ENCODE measurements at places on chromosomes 6 and 20. TPM values are rescaled to one million over a fixed set of nuclear protein-coding genes. Genes with fewer than 3 reads are reported as not detected.

The DDX27 gene
- total RNA-seq = 65.2 TPM

The CTAGE9 gene
- not detected for total RNA-seq

The DEFB132 gene
- not detected for total RNA-seq

The TREM1 gene
- not detected for total RNA-seq

The FRK gene
- total RNA-seq = not detected

The ZC2HC1B gene
- not detected for total RNA-seq

The METTL24 gene
- 2.0 TPM for total RNA-seq

The C4B gene
- 8.7 TPM for total RNA-seq

The PNISR gene
- 399 TPM for total RNA-seq

The LRRN4 gene
- not detected for total RNA-seq

The FLRT3 gene
- total RNA-seq = not detected

The CLVS2 gene
- not detected for total RNA-seq

The FAM209B gene
- 4.4 TPM for total RNA-seq

The PEX3 gene
- 25.8 TPM for total RNA-seq

GRCh38 chr6:16412982-16413381 lies 174.6 kb downstream of the GMPR start:
- peaks cover 19% of the 10 kb centered on the region for H3K4me1 ChIP-seq
- H3K36me3 ChIP-seq = no peaks in the 10 kb centered on the region
- no peak overlapping the region for H3K27ac ChIP-seq
- H3K27me3 ChIP-seq = no peaks in the 10 kb centered on the region
- no peak overlapping the region for H3K4me3 ChIP-seq

- H3K4me3 ChIP-seq = peak overlapping the region; percentile 83
- no peaks in the 10 kb centered on the region for H3K27me3 ChIP-seq
- no peak for DNase-seq
- peaks cover 61% of the 10 kb centered on the region for H3K4me1 ChIP-seq
These were observed 1.0 kb upstream of the TOMM34 start for GRCh38 chr20:44961011-44961869.

- no peaks in the 10 kb centered on the region for H3K27me3 ChIP-seq
- H3K36me3 ChIP-seq = no peaks in the 10 kb centered on the region
- H3K27ac ChIP-seq = peak overlapping the region; percentile 90
These were observed 130.2 kb upstream of the AKIRIN2 start for GRCh38 chr6:87832025-87832825.

- no peak overlapping the region for H3K27ac ChIP-seq
- no peak for DNase-seq
- H3K36me3 ChIP-seq = no peaks in the 10 kb centered on the region
- peaks cover 9% of the 10 kb centered on the region for H3K4me1 ChIP-seq
- peaks cover 28% of the 10 kb centered on the region for H3K27me3 ChIP-seq
These were observed 658 bp downstream of the RIN2 start for GRCh38 chr20:19758501-19759331.

GRCh38 chr6:25342802-25343201 lies 63.6 kb downstream of the CARMIL1 start:
- no peak for DNase-seq
- no peak overlapping the region for H3K27ac ChIP-seq
- no peaks in the 10 kb centered on the region for H3K36me3 ChIP-seq

DNA sequence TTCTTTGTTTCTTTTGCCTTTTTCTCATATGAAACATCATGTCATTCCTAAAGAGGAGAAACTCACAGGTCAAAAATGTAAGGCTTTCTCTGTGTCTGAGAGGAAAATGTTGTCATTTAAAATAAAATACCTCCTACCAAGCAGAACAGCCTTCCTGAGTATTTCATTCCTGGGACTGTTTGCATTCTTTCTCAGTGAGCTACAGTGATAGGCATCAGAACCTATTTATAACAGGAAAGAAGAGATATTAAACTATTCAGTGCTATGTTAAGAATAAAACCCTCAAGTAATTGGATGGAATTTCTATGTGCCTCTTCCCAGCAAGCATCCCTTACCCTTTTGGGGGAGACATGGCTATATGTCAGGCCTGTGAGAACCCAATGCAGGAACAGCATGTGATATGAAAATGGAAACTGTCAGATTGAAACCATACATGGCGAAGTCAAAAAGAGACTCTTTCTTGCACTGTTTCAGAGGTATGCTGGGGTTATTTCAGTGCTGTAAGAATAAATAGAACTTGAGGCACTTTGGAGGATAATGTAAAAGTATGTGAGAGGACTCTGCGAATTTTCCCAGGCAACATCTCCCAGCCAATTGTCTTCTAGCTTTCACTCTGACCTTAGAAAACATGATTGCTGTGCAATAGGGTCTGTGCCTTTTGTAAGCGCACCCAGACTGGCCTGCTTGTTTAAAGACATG lies 133.8 kb upstream of the CCN2 start:
- H3K4me1 ChIP-seq = no peaks in the 10 kb centered on the region
- no peaks in the 10 kb centered on the region for H3K27me3 ChIP-seq
- DNase-seq = no peak
- H3K36me3 ChIP-seq = no peaks in the 10 kb centered on the region
- no peak overlapping the region for H3K27ac ChIP-seq

- no peak overlapping the region for H3K27ac ChIP-seq
- H3K36me3 ChIP-seq = peaks cover 4% of the 10 kb centered on the region
- DNase-seq = no peak
- no peaks in the 10 kb centered on the region for H3K4me1 ChIP-seq
- peaks cover 7% of the 10 kb centered on the region for H3K27me3 ChIP-seq
- no peak overlapping the region for H3K4me3 ChIP-seq
These were observed 72.7 kb upstream of the TCF21 start for GRCh38 chr6:133816171-133816570.

DNA sequence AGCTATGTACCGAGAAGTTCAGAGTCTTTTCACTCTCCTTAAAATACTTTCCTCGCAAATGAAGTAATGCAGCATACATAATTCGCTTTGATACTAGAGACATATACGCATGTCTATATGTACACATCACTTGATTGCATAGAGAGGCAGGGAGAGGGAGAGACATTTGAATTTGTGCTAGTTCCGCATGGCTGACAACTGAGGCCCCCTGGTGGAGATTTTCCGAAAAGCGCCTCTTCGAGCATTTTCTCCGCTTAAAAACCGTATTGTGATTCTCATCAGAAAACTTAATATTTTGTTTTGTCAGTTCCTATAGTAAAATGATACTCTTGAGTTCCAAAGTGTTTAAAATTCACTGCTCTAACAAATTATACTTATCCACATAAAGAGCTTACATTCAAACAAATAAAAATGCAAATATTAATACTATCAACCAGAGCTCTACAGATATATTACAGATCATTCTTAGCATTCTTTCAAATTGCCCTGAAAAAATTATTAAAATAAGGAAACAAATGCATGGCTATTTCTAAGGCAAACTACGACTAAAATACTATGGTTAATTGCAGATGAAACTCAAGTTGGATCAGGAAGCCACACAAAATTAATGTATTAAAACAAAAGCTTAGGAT lies 637 bp downstream of the MYLK4 start:
- no peak overlapping the region for H3K27ac ChIP-seq
- peak; percentile 55 for DNase-seq
- no peak overlapping the region for H3K4me3 ChIP-seq
- peaks cover 7% of the 10 kb centered on the region for H3K27me3 ChIP-seq
- H3K36me3 ChIP-seq = no peaks in the 10 kb centered on the region

GRCh38 chr6:31896856-31897611 lies 464 bp downstream of the EHMT2 start:
- H3K27me3 ChIP-seq = no peaks in the 10 kb centered on the region
- peak overlapping the region; percentile 88 for H3K4me3 ChIP-seq
- H3K27ac ChIP-seq = peak overlapping the region; percentile 90
- peaks cover 4% of the 10 kb centered on the region for H3K36me3 ChIP-seq

- H3K36me3 ChIP-seq = no peaks in the 10 kb centered on the region
- H3K27ac ChIP-seq = no peak overlapping the region
- H3K4me1 ChIP-seq = no peaks in the 10 kb centered on the region
- H3K27me3 ChIP-seq = peaks cover 4% of the 10 kb centered on the region
These were observed 191.5 kb upstream of the RSPO3 start for GRCh38 chr6:126926926-126927325.

GRCh38 chr6:124441450-124441849 lies 520.8 kb upstream of the RNF217 start:
- H3K4me3 ChIP-seq = no peak overlapping the region
- H3K27ac ChIP-seq = no peak overlapping the region
- no peak for DNase-seq
- H3K4me1 ChIP-seq = no peaks in the 10 kb centered on the region
- no peaks in the 10 kb centered on the region for H3K36me3 ChIP-seq
- no peaks in the 10 kb centered on the region for H3K27me3 ChIP-seq

DNA sequence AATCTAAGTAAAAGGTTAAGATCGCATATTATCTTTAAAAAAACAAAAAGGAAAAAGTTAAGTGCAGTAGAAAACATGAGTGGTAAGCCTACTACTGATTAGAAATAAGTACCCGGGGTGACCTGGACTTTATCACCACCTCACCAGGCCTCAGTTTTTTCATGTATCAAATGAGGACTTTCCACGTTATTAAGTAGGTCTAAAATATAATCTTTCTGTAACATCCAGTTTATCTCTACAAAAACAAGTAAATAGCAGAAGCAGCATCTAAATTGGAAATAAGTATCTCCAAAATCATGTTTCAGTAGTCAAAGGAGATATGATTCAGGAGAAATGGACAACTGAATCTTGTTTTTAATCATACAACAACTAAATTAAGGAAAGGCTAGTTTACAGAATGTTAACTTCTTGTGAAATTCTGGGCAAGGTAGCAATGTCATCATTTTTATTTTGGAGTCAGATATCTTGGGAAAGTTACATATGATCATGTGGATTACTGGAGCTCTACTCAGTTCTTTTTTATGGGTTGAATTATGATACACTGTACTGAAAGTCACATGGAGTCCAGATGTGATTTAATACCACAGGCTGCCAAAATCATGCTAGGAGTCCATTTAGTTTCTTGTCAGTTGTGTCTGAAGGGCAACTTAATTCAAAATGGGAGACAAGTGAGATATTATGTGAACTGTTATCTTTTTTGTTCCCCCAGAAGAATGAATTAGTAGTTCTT lies 114.7 kb upstream of the PRL start:
- H3K27me3 ChIP-seq = no peaks in the 10 kb centered on the region
- no peaks in the 10 kb centered on the region for H3K36me3 ChIP-seq
- no peak overlapping the region for H3K4me3 ChIP-seq
- no peak for DNase-seq
- H3K4me1 ChIP-seq = no peaks in the 10 kb centered on the region

DNA sequence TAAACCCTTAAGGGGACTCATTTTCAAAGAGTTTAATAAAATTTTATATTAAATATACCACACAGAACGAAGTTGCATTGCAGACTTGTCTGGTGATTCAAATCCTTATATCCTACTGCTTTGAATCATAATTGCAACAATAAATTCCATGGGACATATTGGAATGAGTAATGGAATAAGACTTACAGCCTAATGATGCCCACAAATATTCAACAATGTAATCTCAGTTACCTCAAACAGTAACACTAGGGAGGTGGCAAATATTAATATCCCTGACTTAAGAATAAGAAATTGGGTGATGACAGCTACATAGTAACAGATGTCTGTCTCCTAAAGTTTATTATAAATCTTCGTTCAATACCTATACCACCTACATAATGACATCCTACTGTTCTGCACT lies 52.6 kb downstream of the BMP5 start:
- H3K4me3 ChIP-seq = no peak overlapping the region
- H3K4me1 ChIP-seq = no peaks in the 10 kb centered on the region
- H3K27ac ChIP-seq = no peak overlapping the region
- DNase-seq = no peak
- H3K27me3 ChIP-seq = no peaks in the 10 kb centered on the region

DNA sequence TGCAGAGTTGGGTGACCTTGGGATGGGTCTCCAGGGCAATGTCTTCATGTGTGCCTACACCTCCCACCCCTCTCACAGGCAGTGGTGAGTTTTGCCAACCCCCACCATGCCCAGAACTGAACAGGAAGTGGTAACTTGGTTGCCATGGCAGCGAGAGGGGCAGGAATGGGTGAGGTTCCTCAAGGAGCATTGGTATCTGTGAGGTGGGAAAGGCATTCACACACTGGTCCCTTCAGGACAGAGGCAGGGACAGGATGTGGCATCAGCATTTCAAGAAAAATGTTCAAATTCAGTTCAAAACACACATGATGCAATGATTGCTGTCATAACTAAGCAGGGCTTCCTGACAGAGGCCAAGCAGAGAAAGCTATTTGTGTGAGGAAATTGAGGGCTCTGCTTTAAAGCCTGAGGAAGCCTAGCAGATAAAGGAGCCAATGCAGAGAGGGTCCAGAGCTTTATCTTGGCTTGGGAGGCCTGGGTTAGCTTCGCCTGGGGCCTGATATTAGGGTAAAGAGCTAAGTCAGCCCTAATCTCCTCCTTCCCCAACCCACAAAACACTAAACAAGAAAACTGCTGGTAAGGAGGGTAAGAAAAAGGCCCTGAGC lies 551 bp downstream of the TREML2 start:
- no peaks in the 10 kb centered on the region for H3K27me3 ChIP-seq
- peak; percentile 78 for DNase-seq
- H3K4me1 ChIP-seq = peaks cover 92% of the 10 kb centered on the region

- H3K4me3 ChIP-seq = no peak overlapping the region
- DNase-seq = no peak
- H3K36me3 ChIP-seq = peaks cover 62% of the 10 kb centered on the region
These were observed 134.8 kb downstream of the DTNBP1 start for GRCh38 chr6:15527838-15528617.

DNA sequence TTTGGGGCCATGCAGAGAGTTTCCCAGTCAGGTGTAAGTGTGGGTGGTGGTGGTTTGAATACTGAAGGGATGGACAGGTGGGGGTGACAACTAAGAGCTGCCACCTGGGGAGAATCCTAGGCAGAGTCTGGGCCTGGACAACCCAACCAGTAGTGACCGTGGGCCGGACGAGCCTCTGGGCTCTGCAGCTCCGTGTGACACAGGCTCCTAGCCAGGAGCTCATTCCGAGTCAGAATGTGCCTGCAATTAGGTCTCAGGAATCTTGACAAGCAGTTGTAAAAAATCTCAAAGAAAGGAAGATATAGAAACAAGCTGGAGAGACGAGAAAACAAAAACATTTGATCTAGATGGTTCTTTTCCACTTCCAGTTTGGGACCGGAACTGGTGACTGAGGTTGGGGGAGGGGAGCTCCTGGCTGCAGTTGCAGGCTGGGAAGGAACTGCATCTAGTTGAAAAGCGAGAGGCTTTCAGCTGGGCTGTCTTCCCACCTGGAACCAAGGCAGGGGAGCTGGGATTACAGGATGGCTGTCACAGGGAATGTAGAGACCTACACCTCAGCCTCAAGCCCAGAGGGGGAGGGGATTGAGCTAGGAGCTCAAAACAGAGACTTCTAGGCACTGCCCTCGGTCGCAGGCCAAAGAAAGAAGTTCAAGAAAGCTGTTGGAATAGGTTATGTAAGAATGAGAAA lies 156.9 kb downstream of the PAX1 start:
- H3K4me3 ChIP-seq = no peak overlapping the region
- DNase-seq = no peak
- H3K27me3 ChIP-seq = no peaks in the 10 kb centered on the region
- H3K4me1 ChIP-seq = no peaks in the 10 kb centered on the region
- H3K27ac ChIP-seq = no peak overlapping the region
